Fibroblast of pulmonary artery (primary cell): ENCODE measurements at places on chromosomes 5 and 9.

- DNase-seq, result peak; percentile 61
Measured at GRCh38 chr5:91266184-91266705, 116.9 kb downstream of the ARRDC3 start.

- peak; percentile 75 for DNase-seq
Measured at GRCh38 chr5:179870403-179870903, 11.8 kb upstream of the MRNIP start.

DNA sequence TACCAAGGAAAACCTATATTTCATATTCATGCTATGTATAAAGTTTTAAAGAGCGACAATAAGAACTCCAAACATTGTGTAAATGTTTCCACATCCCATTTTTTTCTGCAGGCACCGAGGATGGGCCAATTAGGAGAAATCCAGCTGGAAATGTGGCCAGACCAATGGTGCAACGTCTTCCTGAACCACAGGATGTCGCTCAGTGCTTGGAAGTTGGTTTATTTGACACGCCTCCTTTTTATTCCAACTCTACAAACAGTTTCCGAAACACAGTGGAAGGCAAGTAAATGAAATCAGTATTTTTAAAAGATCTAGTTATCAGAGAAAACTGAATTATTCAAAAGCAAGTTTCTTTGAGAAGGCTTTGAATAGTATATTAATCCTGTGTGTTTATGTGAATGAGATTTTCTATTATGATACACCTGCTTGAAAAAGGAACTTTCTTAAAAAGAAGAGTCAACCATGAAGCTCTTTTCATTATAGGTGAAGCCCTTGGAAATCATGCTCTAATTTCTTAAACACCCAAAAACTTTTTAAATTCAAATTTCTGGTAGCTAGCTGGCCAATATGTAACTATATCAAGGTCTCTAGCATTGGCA lies 9.1 kb downstream of the TYRP1 start:
- peak; percentile 90 for DNase-seq

GRCh38 chr9:19108038-19108437 lies 5.3 kb upstream of the HAUS6 start:
- DNase-seq, result no peak

DNA sequence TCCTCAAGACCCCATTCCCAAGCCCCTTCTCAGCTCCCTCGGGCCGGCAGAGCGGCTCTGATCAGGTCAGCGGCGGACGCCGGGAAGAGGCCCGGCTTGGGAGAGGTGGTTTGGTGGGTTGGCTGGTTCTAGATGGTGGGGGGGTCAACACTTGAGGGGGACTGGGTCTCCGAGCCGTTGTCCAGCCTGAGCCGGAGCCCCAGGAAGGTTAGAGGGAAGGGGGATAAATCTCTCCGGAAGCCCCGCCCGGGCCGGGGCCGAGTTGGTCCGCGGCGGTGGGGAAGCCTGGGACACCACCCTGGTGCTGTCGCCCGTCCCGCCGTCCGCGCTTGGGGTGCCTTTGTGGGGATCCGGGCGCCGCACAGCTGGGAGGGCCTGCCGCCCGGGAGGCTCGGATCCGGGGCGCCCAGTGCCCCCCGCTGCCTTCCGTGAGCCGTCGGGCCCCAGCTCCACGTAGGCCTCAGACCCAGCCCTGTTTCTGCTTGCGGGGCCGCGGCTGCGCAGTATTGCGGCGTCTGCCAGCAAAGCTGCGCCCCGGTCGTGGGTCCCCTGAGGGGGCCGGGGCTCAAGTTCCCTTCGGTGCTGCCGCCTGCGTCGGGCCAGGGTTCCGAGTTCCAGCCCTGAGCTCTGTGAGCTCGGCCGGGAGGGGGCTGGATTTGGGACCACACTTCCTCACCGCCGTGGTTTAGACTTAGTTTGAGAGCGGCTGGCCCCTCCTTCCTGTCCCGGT lies 542 bp upstream of the TRIM52 start:
- peak; percentile 62 for DNase-seq

- DNase-seq, result no peak
Measured at GRCh38 chr9:137264067-137264466, 8.9 kb downstream of the NELFB start.

DNA sequence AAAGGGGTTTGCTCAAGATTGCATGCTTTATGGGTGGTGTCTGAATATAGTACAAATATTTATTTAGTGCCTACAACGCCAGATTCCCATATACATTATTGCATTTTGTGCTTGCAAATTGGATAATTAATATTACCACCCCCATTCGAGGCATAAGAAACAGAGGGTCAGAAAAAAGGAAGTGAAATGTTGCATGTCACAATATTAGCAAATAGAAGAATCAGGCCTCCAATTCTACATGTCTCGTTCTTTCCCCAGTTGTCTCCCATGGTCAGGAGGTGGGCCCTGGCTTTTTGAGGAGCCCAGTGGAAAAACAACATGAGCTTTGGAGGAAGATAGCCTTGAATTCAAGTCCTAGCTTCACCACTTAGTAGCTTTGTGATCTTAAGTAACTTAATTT lies 98.1 kb upstream of the CCDC112 start:
- no peak for DNase-seq

DNA sequence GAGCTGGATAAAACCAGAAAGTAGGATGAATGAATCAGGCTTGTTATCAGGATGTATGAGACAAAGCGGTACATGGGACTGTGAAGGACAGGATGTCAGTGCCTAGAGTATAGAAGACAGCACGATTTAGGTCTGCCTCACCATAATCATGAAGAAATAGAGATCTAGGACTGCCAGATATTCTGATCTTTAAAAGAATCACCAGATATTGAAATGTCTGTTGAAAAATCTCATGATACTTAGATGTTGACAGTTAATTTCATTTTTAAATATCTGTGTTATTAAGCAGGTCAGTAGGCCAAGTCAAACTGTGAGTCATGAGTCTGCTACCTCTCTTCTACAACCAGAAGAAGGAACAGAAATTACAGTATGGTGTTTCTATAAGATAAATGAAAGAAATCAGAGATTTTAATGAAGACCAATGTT lies 65.0 kb downstream of the ST8SIA4 start:
- DNase-seq, result no peak

DNA sequence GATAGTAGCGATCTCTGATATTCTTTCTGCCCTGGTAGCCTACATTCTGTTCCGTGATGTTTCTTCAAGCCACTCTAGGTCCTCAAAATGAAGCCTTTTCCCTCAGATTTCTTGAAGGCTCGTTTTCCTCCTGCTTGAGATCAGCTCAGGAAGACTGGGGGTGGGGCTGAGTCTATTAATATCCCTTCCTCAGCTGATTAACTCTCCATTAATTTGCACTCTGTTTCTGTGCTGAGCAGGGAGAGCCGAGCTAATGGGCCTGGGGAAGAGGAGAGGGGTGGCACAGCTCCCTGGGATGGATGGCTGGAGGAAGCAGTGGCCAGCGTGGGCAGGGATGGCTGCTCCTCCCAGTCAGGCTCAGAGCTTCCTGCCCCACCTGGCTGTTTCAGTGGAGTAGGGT lies 93.3 kb downstream of the PPARGC1B start:
- DNase-seq, result no peak

GRCh38 chr9:116855881-116856662 lies 169.0 kb downstream of the TRIM32 start:
- no peak for DNase-seq

- DNase-seq, result peak; percentile 21
Measured at GRCh38 chr5:10801931-10802666, 41.1 kb upstream of the DAP start.

DNA sequence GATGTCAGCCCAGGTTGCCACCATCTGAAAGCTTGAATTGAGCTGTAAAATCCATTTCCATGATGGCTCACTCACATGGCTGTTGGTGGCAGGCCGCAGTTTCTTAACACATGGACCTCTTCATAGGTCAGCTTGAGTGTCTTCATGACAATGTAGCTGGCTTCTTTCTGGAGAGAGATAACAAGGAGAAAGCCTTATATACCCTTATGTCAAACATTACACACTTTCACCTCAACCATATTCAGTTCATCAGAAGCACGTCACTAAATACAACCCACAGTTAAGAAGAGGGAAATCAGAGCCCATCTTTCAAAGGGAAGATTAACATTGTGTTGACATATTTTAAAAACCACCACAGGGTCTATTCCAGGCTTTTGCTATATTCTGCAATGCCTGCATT lies 604.4 kb downstream of the PRELID2 start:
- no peak for DNase-seq
